Skeletal muscle tissue (tissue), 5 donors: ENCODE measurements at places on chromosomes 12 and 14. TPM values are rescaled to one million over a fixed set of nuclear protein-coding genes. Genes with fewer than 3 reads are reported as not detected.

Gene RHEBL1
- 0.52 TPM for total RNA-seq

Gene GCH1
- total RNA-seq, result 9.9 TPM

Gene PDE3A
- 18.3 TPM for total RNA-seq

Gene OAS2
- total RNA-seq, result 6.8 TPM

Gene ACVRL1
- 56.9 TPM for total RNA-seq

Gene CLEC6A
- under 0.01 TPM for total RNA-seq
